NCI-H748 treated with DMSO at 0.1 percent for 48 hours (cell line): ENCODE measurements at places on chromosomes 11 and 22.

DNA sequence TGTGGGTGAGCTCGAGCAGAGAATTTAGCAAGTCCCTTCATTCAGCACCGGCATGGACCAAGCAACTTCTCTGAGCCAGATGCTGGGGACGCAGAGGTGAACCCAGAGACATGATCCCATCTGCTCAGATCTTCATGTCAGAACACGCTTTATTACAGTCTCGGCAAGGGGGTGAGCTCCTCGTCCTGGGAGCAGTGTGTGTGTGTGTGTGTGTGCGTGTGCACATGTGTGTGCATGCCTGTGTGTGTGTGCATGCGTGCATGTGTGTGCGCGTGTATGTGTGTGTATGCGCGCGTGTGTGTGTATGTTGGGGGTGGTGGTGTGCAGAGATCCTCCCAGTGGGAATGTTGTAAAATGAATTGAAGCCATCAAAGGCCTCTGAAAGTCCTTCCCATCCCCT lies 9.8 kb downstream of the MIAT start:
- no peak for DNase-seq

DNA sequence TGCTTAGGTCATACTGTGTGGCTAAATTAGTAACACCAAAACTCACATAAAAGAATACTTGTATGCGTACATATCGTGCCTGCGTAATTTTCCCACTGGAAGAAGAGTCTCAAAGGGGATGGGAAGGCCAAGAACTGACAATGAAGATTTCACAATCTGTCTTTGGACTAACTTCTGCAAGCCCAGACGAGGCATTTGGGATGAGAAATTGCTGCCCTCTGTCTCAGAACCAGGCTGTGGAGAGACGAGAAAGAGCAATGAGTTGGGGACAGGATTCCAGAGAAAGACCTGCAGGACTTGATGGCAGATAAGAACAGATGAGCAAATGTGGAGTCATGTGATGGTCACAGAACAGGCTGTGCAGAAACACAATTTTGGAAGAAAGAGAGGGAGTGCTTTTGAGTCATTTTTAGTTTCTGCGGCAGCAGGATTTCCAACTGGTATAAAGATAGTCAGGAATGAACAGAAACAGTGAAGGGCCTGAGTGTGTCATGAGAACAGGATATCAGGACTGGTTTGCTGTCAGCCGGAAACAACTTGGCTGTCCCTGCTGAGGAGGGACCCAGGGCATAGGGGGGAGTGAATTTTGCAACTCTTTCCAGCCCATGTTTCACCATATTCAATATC lies 82.7 kb upstream of the CTSC start:
- no peak for DNase-seq

- no peak for DNase-seq
These were observed 804 bp downstream of the ACER3 start for GRCh38 chr11:76861490-76861953.

- no peak for DNase-seq
These were observed 3.0 kb downstream of the DKK3 start for GRCh38 chr11:12005476-12005875.

- DNase-seq, result no peak
These were observed 83.5 kb downstream of the C22orf31 start for GRCh38 chr22:28978158-28978557.

DNA sequence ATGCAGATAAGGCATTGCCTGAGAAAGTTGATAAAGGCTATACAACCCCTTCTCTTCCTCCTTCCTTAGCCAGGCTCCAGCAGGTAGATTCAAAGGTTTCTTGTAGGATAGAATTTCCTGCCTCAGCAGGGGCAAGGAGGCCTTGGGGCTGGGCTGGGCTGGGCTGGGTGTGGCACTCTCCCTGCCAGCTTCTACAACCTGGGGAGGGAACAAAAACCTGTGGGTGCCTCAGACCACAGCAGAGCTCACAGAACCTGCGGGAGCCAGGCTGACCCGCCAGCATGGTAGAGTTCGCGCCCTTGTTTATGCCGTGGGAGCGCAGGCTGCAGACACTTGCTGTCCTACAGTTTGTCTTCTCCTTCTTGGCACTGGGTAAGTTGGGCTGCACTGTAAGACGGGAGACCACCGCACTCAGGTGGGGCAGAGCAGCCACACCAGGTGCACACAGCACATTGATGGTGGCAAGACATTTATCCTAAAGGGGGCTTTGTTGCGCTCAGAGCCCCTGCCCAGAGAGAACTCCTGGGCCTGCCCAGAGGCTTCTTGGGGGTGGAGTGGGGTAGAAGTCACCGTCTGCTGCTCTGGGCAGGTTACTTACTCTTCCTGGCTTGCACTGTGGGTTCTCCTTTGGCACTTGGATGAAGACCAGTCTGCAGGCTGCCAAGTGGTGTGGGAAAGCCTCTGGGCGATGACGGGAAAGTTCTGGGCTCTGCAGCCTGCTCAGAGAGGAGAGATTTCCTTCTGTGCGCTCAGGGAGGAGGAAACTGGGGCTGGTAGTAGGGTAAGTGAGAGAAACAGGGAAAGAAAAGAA lies at the start of gene MOGAT2:
TSS of gene MOGAT2 (plus strand) at position 231 of the 811 bp plus-strand sequence. CDS start at position 282, 51 bp downstream.
- DNase-seq, result no peak

- no peak for DNase-seq
These were observed 75.4 kb downstream of the TRIM29 start for GRCh38 chr11:120062561-120062930.

- DNase-seq, result peak; percentile 69
These were observed 89.8 kb downstream of the RPS6KA4 start for GRCh38 chr11:64448599-64449380.

DNA sequence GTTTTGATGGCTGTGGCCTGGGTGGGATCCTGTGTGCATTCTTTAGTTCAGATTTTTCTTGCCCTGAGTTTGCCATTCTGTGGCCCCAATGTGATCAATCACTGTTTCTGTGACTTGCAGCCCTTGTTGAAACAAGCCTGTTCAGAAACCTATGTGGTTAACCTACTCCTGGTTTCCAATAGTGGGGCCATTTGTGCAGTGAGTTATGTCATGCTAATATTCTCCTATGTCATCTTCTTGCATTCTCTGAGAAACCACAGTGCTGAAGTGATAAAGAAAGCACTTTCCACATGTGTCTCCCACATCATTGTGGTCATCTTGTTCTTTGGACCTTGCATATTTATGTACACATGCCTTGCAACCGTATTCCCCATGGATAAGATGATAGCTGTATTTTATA lies 620 bp downstream of the OR4C16 start:
- no peak for DNase-seq

- DNase-seq, result no peak
These were observed 2.0 kb downstream of the SBF2 start for GRCh38 chr11:10291801-10292638.

DNA sequence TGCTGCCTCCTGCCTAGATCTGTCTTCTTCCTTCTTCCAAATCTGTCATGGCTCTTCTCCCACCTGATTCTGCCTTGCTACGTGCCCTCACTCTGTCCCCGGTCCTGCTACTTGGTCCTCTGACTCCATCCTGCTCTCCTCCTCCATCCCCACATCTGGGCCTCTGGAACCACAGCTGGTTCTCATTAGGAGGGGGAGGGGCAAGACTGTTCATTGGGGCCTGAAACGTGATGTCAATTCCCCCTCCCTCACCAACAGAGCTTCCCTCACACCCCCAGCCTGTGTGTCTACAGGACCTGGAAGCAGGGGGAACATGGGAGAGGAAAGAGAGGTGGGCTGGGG lies 9.1 kb downstream of the DCHS1 start:
- no peak for DNase-seq

DNA sequence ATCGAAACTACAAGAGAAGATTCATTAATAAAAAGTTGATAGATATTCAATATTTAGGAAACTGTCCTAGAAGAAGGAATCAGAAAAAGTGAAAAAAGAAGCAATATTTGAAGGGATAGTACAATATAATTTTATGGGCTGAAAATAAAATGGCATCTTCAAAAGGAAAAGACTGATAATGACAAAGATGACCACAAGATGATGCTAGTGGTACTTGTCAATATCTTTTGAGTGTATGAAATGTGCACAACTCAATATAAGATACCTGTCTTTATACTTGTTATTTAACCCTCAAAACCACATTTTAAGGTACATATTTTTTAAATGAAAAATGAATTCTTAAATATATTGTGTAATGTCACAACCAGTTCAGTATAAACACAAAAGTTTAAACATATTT lies 1059.6 kb upstream of the RAG2 start:
- DNase-seq, result no peak

GRCh38 chr22:24827296-24827695 lies 21.3 kb downstream of the SGSM1 start:
- peak; percentile 85 for DNase-seq

- DNase-seq, result no peak
These were observed 15.3 kb upstream of the SYTL2 start for GRCh38 chr11:85826116-85826855.

DNA sequence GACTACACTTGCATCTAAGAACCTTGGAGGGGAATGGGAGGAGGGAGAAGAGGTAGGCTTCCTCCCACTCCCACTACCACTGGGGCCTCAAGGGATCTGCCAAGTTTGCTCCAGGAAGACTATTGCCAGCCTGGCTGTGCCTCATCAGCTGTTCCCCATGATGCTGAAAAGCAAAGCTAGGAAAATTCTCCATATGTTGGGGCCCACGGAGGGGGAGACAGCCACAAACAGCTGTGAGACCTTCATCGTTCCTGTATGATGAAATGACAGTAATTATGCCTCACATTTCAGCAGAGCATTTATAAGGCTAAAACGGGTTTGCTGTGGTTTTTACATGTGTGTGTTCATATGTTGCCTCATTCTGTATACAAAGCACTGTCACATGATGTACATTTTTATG lies 6.7 kb downstream of the DSCAML1 start:
- DNase-seq, result no peak

GRCh38 chr22:35913925-35914324 lies 114.7 kb downstream of the RBFOX2 start:
- DNase-seq, result no peak

- DNase-seq, result no peak
These were observed 180.0 kb downstream of the WNT11 start for GRCh38 chr11:76026281-76026680.

- DNase-seq, result no peak
These were observed 50.2 kb downstream of the APOL1 start for GRCh38 chr22:36303115-36303467.

DNA sequence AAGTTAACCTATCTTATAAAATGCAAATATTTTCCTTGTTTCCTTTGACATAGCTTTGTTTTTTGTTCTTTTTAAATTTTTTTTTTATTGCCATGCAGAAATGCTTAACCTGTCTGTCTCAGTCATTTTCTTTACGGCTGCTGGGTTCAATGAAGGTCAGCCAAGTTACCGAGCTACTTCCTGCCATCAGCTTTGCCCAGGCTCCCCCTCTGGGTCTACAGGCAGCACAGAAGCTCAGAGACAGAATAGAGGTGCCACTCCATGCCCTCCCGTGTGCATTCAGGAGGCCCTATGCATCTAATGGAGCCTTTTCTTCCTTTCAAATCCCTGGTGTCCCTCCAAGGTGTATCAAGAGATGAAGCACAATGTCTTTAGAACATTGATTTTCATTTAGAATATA lies 411.0 kb upstream of the NARS2 start:
- no peak for DNase-seq

DNA sequence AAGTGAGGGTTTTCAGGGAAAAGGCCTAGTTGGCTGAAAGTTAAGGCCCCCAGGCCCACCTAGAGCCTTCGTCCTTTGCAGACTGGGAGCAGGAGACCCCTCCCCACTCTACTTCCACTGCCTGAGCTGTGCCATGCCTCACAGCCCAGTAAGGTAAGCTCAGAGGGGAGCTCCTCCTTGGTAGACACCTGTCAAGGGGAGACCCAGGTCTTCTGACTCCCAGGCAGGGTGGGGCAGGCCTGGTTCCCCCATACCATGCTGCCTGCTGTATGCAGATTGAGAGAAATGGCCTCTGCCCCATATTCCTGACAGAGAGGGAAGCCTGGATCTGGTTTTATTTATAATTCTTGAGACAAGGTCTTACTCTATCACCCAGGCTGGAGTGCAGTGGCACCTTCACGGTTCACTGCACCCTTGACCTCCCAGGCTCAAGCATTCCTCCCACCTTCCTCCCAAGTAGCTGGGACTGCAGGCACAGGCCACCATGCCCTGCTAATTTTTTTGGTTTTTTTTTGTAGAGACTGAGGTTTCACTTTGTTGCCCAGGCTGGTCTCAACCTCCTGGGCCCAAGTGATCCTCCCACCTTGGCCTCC lies 697 bp downstream of the RAB36 start:
- no peak for DNase-seq
